ENCODE measurements at places on chromosomes 7 and 10.

DNA sequence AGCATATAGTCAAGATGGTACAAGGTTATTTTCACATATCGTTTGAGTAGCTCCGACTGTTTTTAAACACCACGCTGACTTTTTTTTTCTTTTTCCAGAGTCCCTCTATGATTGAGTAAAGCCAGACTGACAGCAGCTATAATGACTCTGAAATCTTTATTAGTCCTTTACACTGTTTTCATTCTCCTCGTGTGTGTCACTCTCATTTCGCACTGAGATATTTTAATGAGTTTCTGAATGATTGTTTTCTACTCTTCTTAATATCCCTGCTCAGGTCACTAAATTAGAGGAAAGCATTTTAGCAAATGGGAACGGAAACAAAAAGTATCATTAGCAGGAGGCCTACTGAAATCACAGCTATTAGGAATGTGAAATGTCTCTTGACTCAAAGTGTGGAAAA is 162.3 kb upstream of the MTPN start:
- no peak for DNase-seq

DNA sequence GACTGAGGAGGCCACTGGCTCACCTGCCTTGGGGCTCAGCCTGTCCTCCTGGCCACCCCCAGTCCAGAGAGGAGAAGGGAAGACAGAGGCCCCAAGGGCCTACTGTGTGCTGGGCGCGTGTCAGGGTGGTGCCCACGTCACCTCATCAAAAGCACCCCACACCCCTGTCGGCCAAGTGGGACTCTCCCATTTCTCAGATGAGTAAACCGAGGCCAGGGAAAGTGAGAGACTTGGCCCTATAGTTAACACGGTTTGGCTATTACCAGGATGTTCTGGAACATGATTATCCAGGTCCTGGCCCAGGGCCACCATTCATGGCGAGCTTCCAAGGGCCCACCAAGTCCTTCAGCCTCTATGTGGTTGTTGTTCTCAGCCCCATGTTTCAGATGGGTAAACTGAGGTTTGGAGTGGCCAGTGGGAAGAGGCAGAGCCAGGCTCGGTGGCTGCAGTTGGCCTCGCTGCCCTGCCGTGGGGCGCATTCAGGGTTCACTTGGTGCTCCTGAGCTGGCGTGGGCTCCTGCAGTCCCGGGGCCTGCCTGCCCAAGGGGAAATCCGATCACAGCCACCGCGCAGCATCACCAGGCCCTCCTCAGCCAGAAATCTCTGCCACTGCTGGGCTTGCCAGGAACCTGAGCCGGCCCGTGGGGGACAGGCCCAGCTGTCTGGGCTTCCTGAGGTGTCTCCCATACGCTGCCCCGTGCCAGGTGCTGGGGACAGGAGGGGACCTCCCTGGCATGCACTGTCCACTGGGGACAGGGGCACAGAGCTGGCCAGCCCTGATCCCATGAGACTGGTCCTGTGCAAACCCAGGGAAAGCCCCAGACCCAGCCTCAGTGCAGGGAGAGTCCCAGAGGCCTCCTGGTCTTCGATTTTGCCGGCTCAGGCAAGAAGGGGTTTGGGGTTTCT is 117.7 kb upstream of the TNRC18 start:
- DNase-seq, result no peak

- no peak for DNase-seq
Observed at GRCh38 chr7:69953136-69954067, 355.1 kb downstream of the AUTS2 start.

- no peak for DNase-seq
Observed at GRCh38 chr7:36387435-36388231, 2.0 kb upstream of the ANLN start.

DNA sequence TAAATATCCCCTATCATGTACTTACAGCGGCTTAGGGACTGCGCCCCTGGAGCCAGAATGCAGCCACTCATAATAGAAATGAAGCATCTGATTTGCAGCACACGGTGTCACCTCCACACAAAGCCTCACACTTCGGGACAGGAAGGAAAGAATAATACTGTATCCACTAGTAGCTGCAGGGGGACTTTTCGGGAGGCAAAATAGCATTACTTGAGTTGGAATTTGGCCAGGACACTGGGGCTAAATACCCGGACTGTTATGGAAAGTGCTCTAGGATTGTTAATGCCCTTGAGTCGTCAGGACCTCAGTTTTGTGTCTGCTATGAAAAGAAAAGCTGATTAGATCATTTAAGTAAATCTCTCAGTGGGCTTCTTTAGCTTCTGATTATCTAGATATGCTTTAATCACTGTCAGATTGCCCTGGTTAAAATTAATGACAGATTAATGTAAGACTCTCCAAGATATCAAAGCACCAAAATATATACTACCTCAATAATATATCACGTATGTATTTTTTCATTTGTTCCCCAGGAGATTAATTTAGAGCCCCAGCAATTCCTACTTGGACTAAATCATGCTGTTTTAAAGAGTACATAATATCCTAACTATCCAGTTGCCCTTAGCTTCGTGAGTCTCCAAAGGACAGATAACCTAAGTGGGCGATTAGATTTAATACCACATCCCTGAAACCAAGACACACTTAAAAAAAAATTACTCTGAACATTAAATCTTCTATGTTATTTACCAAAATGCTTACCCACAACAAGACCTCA is 173.0 kb upstream of the NEBL start:
- no peak for DNase-seq

DNA sequence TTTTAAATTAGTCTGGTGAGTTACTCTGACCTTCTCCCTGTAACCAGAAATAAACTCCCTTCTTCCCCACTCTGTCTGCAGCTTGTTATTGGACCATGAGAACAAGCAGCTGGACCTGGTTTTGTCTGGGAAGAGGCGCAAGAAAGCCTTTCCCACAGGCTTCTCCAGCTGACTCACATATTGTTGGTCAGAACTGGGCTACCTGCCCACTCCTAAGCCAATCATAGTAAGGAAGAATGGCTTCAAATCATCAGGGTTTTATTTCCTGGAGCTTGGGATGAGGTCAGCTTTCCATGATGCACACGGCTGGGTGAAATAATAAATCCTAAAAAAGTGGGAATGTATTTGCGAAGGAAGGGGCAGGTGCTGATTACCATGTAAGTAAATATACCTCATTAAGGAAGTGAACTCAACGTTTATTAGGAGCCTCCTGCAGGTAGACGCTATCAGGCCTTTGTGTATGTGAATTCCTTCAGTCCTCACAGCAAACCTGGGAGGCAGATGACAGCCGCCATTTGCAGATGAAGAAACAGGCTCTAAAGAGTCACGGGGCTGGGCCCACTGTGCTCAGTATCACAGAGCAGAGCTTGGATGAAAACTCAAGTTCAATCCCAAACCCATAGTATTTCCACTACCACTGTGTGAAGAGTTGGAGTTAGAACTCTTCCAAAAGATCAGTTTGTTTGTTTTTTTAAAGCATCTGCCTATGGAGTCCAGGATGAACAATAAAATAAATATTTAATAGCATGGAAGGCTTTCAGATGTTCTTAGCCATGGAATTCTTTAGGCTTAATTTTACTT is 32.8 kb downstream of the IL15RA start:
- DNase-seq, result no peak

DNA sequence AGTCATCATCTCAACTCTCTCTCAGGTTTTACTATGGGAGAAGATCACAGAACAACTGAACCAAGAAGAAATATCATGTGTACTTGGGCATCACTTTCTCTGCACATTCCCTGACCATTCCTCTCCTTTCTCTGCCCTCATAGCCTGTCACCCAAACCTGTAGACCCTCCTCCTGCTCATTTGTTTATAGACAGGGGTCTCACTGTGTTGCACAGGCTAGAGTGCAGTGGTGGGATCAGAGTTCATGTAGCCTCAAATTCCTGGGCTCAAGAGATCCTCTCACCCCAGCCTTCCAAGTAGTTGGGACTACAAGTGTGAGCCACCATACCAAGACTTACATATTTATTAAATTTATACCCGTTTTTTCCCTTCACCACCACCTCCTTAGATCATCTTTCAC is 260.8 kb upstream of the SLC26A5 start:
- no peak for DNase-seq

GRCh38 chr7:46814516-46815250 is 767.2 kb downstream of the TNS3 start:
- DNase-seq, result no peak

DNA sequence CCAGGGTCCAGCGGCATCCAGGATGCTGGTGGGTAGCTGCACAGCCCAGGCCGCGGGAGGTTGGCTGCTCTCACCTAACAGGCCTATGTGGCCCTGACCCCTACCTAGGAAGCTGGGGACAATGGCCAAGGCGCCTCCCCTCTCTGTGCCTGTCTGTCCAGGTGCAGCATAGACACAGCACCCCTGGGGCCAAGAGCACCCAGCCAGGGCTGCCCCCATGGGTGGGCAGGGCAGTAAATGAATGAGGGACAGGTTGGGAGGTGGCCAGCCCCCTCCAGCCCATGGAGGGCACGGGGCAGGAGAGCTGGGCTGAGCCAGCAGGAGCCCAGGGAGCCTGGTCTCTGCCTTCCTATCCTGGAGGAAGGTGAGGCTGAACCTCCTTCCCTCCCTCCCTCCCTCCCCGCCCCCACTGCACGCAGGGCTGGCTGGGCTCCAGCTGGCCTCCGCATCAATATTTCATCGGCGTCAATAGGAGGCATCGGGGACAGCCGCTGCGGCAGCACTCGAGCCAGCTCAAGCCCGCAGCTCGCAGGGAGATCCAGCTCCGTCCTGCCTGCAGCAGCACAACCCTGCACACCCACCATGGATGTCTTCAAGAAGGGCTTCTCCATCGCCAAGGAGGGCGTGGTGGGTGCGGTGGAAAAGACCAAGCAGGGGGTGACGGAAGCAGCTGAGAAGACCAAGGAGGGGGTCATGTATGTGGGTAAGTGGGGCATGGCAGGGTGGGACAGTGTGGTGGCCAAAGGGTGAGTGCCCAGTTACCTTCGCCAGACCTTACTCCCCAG is at the start of gene SNCG:
Gene SNCG, plus strand, starts transcription at position 484 of the 785 bp plus-strand sequence. Its CDS starts 99 bp downstream, at position 583.
- DNase-seq, result peak; percentile 64

DNA sequence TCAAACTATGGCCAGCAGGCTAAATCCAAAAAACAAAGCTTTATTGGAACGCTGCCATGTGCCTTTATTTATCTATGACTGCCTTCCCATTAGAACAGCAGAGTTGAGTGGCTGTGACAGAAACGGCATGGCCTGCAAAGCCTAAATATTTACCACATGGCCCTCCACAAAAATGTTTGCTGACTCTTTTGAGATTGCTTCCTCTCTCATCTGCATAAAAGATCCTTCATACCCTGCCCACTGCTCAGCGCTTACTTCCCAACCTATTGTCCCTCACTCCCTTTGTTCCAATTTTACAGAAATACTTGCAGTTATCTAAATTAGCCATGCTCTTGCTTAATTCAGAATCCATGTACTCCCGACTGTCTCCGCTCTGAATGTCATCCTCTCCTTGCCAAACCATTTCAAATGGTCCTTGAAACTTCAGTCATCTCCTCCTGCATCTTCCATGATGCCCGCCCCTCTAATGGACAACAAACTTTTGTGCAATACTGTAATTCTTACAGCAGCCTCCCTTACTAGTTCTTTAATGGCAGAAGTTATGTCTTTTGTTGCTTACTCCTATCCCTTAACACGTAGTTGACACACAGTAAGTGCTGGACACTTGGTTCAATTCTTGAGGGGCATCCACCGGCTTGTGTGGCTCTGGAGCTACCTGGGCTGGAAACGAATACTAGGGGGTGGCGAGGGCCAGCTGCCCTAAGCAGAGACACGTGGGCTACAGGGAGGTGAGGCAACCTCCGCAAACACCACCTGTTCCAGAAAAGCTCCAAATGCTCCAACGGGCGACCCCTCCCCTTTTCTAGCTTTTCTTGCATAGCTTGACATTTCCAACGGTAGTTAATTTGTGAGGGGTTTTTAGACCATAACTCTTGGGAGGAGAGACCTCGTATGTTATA is 832 bp downstream of the XRCC2 start:
- DNase-seq, result no peak

- no peak for DNase-seq
Observed at GRCh38 chr7:38217672-38218071, 39.6 kb downstream of the STARD3NL start.

DNA sequence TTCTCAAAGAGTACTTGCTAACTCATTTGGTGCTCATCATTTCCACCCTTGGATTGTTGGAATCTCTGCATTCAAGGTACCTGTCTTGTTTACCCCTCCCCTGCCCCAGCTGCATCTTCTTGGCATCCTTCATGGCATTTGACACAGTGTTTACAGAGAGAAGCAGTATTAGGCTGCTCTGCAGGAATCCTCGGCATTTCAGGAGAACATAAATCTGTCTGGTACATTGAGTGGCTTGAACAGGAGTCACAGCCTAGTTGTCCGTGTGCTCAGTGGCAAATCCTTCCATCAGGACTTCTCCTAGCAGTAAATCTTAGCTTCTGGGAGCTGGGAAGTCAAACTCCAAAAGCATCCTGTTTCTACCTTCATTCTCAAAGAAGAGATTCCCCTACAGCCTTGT is 136.8 kb upstream of the YAE1 start:
- no peak for DNase-seq

GRCh38 chr10:89909752-89910151 is 208.4 kb downstream of the KIF20B start:
- DNase-seq, result no peak

DNA sequence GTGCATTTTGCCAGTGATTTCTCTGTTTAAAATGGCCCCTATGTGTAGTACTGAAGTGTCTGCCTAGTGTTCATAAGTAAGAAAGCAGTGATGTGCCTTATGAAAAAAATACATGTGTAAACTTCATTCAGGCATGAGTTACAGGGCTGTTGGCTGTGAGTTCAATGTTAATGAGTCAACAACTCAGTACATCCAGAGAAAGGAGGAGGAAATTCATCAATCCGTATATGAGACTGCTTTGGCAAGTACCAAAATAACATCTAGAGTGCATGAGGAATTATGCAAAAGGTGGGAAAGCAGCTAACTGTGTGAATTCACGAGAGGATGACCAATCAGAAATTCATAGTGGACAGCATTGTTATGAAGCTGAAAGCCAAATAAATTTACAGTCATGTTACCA is 255.6 kb downstream of the ZEB1 start:
- DNase-seq, result no peak

- no peak for DNase-seq
Observed at GRCh38 chr10:124935946-124936345, 6.0 kb upstream of the ZRANB1 start.

DNA sequence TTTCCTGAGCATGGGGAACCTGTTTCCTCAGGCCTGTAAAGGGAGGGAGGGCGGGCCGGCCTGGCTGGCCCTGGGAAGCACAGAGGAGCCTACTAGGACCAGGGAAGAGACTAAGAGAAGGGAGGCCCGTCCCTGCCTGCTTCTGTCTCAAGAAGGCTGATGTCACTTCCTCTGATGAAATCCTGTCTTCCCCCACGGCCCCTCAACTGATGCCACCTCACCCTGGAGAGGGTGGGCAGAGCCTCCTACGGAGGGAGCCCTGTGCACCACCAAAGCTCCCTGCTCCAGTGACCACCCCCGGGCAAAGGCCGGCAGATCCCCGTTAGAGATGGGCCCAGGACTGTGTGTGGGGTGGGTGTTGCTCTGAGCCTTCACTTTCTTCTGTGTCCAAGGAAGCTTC is 1.0 kb upstream of the PILRA start:
- DNase-seq, result no peak

- DNase-seq, result no peak
Observed at GRCh38 chr10:84447701-84448400, 119.5 kb downstream of the CCSER2 start.
